Lung (tissue), 17 donors: ENCODE measurements at places on chromosomes 2 and 18.
A peak's percentile ranks its signal among the peaks of the same experiment; 100 is the strongest.

GRCh38 chr2:55917117-55917516, 6.5 kb downstream of the EFEMP1 start:
- no peak for DNase-seq

GRCh38 chr2:67065046-67065445, 332.1 kb upstream of the ETAA1 start:
- DNase-seq, result no peak

GRCh38 chr18:46474487-46475389, 182.3 kb downstream of the LOXHD1 start:
- no peak for DNase-seq

DNA sequence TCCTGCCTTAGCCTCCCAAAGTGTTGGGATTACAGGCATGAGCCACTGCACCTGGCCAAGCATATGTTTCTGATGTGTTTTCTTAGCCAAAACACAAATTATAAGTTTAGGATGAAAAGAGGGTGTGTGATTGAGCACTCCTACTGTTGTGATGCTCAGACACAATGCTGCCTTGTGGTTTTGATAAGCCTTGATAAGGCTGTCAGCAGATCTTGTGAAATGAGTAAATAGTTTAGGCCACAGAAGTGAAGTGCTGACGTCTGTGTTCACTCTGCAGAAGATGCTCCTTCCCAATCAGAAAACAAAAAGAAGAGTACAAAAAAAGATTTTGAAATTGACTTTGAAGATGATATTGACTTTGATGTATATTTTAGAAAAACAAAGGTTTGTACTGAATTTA, 24.3 kb downstream of the NCAPH start:
- no peak for DNase-seq

DNA sequence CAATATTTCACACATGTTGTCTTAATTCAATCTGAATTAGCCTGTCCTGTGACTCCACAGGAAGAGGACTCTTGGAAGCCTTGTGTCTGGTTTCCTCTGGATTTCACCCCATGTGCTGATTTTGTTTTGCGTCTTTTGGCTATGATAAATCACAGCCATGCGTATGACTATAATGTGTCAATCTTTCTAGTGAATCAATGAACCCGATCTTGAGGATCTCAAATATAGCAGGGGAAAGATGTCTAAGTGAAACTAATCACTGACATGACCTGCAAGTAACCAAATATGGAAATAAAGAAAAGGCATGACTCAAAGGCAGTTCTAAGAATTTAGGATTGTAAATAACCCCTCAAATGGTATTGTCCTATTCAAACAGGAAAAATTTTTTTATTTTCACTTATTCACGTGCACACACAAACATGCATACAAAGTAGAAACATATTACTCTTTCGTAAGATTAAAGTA, 8.2 kb downstream of the WDFY1 start:
- no peak for DNase-seq

DNA sequence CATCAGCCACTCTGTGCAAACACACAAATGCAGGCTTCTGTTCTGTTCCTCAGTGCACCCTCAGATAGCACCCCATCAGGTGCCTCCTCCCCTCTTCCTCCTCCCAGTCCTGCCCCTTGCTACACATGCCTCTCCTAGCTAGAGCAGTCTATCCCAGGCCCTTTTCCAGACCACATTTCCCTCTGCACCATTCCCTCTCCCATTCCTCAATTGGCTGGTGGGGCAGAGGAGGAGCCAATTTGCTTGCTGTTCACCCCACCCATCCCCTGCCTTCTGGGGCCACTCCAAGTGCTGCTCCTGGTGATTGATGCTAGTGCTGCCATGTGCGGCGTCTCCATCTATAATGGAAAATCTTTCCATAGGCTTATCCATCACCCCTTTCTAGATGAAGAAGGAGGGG, 5.4 kb downstream of the CFAP65 start:
- DNase-seq, result no peak

GRCh38 chr2:55017428-55017827, 32.8 kb downstream of the RTN4 start:
- DNase-seq, result no peak

- DNase-seq, result no peak
Observed at GRCh38 chr2:232295971-232296370, 82.6 kb upstream of the ALPP start.

DNA sequence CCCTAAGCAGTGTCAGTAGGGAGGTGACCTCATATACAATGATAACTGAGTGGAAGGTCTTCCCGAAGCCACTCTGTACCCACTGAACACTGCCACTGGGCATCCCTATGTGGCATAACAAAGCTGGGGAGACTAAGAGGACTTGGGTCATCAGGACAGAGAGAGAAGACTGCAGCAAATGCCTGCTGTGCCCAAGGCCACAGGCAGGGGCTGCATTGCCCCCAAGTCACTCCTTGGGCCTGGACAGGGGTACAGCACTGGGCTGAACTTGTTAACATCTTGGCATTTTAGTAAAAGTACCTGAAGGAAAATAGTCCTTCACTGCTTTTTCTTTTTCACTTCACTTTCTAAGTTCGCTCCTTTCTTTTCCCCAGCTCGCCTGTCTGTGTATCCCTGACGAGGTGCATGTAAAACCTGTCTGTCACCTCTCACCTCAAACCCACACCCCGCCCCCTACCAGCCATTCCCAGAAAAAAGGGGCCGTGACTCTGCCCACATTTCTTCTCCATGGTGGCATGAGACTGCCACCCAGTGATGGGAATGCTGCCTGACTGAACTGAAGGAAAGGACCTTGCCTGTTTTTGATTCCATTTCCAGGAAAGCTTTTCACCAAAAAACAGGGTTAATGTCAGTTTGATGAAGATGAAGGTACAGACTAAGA, 62.9 kb downstream of the MTHFD2 start:
- peak; percentile 58 for DNase-seq

GRCh38 chr2:174014699-174015070, 49.5 kb upstream of the SP3 start:
- peak; percentile 59 for DNase-seq

DNA sequence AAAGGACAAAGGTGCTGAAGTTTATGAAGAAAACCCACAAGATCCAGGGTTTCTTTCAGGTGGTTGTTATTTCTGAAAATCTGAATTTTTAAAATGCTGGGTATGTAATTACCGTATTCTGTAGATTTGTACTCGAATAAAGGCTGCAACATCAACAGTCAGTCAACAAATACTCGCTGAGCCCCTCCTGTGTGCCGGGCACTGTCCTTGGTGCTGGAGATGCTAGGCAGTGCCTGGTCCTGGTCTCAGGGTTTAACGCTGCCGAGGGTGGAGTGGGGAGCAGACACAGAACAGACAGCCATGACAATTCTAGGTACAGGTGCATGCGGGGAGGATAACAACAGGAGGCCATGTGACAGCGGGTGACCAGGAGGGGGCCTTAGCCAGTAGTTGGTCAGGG, 27.2 kb upstream of the PDIA6 start:
- peak; percentile 46 for DNase-seq

DNA sequence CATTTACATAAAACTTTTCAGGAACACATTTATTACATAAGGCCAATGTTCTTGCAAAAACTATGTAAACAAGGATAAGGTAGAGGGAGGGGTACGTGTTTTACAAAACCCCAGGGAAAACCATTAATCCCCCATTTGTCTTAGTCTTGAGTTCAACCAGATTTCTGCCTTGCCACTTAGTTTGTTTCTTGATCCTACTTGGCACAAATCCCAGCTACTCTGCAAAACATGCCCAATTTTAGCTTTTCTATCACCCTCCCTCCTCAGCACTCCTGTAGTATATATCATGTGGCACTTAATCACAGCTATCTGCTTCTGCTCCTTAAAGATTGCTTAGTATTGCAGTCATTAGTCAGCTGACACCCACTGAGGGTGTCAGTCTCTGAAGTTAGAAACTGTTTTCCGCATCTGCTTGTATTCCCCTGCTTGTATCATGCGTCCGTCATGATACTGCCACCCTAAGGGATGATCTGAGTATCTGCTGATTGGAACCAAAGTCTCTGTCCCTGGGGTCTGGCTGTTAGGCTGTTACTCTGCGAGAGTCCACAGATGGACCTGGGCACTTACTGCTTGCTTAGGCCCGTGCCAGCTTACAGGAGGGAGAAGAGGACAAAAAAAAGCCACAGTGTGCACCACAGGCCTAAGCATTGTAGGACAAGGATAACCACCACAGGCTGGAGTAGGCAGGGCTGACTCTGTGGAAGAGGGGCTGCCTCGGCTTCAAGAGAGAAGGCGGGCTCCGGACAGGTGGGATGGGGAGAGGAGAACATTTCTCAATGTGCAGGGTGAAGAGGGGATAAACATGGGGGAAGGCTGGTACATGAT, 82.2 kb downstream of the EPAS1 start:
- DNase-seq, result peak; percentile 96

DNA sequence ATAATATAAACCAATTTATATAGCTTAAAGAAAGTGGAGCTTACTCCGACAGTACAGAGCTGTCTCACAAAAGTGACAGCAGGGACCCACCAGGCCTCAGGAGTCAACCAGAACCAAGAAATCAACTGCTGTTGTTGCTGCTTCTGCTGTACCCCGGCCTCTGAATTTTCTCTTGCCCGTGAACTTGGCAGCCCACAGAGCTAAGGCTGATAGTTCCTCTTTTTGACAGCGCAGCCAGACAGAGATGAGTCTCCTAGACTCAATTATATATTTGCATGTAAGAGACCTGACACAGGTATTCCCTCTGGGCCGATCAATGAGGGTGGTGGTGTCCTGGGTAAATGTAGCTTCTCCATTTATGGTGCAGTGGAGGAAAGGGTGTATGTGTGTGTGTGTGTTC, 109.4 kb downstream of the KCTD1 start:
- no peak for DNase-seq

DNA sequence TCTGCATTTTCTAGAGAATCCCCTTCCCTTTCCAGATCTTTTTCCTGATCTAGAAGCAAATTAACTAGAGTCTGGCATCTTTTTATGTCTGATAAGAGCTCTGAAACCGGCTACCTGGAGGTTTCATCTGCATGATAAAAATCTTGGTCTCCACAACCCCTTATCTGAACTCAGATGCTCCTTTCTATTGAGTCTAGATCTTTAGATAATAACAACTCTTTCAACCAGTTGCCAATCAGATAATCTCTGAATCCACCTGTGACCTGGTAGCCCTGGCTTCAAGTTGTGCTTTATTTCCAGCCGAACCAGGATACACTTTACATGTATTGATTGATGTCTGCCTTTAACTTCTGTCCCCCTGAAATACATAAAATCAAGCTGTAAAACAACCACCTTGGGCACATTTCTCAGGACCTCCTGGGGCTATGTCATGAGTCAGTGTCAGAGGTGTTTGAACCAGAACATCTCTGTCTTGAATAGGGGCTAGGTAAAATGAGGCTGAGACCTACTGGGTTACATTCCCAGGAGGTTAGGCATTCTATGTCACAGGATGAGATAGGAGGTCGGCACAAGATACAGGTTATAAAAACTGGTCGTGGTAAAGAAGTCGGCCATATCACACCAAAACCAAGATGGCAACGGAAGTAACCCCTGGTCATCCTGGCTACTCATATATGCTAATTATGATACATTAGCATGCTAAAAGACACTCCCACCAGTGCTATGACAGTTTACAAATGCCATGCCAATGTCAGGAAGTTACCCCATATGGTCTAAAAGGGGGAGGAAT, 20.8 kb downstream of the RALBP1 start:
- no peak for DNase-seq

- no peak for DNase-seq
Observed at GRCh38 chr2:64989982-64990614, 899 bp downstream of the SLC1A4 start.

DNA sequence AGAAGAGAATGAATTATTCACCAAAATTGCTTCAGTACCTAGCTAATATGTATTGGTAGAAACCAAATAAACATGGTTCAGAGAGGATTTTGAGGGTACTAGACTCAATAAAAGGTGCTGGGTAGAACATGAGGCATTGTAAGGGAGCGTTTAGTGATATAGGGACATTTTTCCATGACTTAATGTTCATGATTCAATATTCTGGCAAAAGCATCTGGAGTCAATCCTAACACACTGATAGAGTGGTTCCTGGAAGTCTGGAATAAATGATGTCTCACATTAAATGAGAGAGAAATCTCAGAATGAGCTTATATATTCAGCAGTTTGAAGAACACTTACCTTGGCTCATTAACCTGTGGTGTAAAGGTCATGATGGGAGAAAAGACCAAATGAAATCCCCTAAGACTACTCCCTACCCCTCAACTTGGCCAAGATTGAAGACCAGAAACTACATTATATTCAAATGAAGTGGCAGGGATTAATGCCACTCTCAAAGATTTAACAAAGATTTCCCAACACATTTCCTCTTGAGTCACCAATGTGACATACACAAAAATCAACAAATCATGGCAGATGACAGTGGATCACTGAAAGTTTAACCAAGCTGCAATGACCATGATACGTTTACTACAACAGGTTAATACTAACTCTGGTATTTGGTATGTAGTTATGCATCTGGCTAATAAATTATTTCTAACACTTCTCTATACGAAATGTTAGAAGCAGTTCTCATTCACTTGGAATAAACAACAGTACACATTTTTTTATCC, 309.5 kb downstream of the SATB2 start:
- DNase-seq, result no peak

DNA sequence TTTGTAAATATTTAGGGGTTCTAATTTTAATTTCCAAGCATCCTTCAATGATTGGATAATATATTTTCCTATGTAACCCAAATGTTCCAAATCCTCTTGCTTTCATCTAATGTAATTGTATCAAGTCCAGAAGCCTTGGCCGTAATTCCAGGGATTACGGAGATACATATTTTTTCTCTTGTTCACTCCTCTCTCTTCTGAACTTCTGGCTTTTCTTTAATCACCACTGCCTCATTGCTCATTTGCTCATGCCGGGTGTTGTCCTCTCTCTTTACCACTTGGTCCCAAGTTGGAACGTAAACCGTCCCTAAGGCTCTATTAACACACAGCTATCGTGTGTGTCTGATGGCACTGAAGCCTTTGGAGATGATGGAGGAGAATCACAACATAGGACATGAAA, 188.7 kb upstream of the COL3A1 start:
- DNase-seq, result no peak

- no peak for DNase-seq
Observed at GRCh38 chr2:141957321-141957720, 173.5 kb downstream of the LRP1B start.

DNA sequence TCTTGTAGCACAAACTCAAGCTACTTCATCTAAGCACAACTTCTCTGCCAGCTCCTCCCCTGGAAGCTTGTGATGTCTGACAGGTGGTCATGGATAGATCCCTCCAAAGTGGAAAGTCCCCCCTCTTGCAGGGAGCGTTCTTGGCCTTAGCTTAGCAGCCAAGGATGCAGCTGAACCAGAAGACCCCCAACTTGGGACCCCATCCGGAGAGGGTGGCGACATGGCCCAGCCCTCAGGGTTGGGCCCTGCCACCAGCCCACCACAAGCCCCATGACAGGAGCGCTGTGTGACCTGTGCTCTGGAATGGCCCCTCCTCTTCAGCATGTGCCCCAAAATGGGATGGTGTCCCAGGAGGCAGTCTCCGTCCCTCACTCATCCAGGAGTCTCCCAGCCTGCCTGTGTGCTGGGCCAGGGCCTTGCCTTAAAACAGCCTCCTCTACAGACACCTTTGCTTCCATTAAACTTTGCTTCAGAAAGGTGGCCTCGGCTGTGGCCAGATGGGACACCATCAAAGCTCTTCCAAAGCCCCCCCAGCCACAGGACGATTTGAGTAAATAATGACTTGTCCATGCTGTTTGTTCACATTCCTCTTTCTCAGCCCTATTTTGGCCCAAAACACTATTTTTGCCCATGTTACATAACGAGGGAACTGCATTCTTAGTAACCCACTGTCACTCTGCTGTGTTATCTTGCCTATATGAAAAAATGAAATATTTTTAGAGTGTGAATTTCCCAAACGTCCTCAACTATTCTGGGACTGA, 122.1 kb downstream of the RAB3GAP1 start:
- DNase-seq, result no peak

GRCh38 chr2:579351-579886, 97.8 kb downstream of the TMEM18 start:
- no peak for DNase-seq
